ENCODE measurements at places on chromosomes 3 and 15.

- DNase-seq: no peak
These were observed 1.0 kb upstream of the RAB8B start for GRCh38 chr15:63188247-63188925.

DNA sequence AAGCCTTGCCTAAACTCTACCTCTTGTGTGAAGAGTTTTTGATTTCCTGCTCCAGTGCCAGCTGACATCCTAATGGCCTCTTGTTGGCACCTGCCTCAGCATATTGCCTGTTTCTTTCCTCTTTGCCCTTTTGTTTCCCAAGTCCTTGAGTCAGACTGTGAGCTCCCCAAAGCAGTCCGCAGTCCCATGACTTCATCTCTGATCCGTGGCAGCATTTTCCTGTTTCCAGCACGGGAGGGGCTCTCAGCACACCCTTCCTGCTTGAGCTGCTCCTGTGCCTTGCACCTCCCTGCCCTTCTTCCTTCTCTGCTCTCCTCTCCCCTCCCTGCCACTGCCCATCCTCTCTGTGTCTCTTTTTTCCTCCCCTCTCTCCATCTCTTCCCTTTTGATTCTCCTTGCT, 179.6 kb downstream of the EPHB1 start:
- DNase-seq: no peak

DNA sequence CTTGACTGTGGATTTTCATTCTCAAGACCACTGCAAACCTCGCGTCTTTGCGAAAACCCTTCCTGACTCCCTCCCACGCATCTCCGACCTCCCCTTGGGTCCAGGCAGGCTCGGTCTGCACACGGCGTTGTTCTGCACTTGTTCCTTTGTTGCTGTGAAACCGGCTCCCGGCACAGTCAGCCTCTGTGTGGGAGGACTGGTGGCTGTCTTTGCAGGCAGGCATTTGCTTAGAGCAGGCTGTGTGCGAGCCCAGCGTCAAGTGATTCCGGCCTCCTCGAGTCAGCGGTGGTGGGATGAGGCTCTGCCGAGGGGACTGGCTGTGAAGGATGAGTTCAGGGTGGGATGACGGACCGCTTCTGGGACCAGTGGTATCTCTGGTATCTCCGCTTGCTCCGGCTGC, 102.6 kb upstream of the ROPN1 start:
- DNase-seq: no peak

GRCh38 chr15:27499191-27499590, 528.2 kb downstream of the GABRG3 start:
- DNase-seq: no peak

All from KBM-7 (cell line).